ENCODE measurements at places on chromosomes 5 and 9. TPM values are rescaled to one million over a fixed set of nuclear protein-coding genes. Genes with fewer than 3 reads are reported as not detected.

DNA sequence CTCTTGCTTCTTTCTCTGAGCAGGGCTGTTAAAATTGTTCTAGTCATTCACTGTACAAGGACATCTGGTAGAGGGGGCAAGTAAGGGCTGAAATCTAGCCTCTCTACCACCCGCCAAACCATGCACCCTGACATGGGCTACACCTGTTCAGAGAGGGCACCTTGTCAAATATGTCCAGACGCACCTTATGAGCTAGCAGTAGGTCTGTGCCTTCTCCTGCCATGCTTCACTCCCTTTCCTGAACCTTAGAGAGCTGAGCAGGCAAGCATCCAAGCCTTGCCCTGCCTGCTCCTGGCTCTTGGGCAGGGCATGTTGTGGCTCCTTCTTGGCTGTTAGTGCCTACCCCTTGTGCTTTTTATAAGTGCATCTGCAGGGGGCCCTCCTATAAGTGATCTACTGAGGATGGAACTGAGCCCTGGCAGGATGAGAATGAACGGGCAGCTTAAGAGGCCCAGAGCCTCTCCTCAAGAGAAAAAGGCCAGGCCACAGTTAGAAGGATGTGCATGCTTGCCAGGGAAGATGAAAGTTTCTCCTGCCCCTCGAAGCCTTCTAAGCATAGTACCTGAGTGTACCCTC, 3.8 kb upstream of the NEUROG1 start:
- no peak for DNase-seq

DNA sequence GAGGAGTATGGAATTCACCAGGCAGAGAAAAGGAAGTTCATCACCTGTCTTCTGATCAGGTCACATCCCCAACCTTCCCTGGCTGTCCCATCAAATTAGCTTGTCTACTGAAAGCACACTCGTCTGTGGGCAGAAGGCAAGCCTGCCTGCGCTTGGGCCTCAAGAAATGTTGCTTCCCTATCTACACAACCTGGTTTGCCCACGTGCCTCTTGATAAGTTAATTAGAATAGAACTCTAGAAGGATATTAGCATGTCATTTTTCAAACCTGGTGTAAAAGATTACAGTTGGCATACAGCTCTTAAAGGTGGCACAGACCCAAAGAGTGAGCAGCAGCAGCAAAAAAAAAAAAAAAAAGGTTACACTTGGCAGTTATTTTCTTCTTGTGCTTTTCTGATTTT, 5.1 kb downstream of the TTC23L start:
- DNase-seq = no peak

DNA sequence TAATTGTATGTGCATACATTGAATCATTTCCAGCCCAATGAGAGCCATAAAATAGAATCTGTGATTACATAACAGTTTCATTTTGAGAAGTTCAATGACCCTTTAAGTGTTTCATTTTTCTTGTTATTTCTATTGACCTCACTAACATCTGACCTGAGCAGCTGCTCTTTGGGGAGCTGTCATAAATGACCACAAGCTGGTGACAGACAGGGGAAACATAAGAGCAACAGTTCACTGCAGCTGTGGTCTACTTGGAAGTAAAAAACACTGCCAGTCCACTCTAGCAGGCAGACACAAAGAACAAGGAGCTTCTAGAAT, 265.4 kb downstream of the DTWD2 start:
- no peak for DNase-seq

GRCh38 chr5:171388816-171389168, 1.1 kb downstream of the NPM1 start:
- no peak for DNase-seq

DNA sequence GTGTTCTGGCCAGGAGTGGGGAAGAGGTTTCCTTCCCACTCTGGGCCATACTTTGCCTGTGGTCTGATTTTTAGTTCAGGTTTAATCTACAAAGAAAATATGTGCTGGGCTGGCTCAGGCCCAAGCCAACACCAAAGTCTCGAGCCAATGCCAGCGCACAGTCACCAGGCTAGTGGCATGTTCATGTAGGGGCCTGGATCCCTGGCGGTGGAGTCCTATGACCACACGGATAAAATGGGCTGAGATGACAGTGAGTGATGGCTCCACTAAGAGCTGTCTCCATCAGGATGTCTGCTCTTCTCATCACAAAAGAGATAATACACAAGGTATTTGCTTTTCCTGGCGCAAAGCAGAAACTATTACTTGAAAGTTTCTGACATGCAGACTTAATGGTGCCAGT, 92.9 kb upstream of the PTPN3 start:
- no peak for DNase-seq

DNA sequence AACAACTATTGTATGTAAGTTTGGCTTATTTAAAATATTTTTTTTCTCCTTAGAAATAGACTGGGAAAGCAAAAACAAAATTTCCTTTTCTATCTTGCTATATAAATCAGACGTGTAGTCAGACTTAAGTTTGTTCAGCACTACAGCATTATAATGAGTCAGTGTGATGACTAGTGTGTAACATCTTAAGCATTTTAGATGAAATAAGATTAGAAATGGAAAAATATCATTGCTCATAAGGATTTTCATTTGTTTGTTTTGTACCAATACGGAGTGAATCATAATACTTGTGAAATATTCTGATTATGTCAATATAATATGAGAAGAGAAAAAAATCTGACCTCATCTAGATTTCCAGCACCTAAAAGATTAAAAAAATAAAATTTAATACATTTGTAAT, 64.7 kb upstream of the RICTOR start:
- DNase-seq = no peak

GRCh38 chr9:75780185-75780584, 110.3 kb upstream of the PCSK5 start:
- DNase-seq = no peak

GRCh38 chr5:128084228-128085167, 932 bp downstream of the SLC12A2 start:
- DNase-seq = peak; percentile 70

GRCh38 chr5:174223355-174223754, 177.8 kb downstream of the NSG2 start:
- no peak for DNase-seq

- DNase-seq = no peak
Measured at GRCh38 chr9:90002397-90003271, 397.8 kb downstream of the GADD45G start.

GRCh38 chr9:74407166-74407565, 90.0 kb upstream of the RORB start:
- no peak for DNase-seq

GRCh38 chr9:99635032-99635431, 186.7 kb upstream of the NR4A3 start:
- no peak for DNase-seq

DNA sequence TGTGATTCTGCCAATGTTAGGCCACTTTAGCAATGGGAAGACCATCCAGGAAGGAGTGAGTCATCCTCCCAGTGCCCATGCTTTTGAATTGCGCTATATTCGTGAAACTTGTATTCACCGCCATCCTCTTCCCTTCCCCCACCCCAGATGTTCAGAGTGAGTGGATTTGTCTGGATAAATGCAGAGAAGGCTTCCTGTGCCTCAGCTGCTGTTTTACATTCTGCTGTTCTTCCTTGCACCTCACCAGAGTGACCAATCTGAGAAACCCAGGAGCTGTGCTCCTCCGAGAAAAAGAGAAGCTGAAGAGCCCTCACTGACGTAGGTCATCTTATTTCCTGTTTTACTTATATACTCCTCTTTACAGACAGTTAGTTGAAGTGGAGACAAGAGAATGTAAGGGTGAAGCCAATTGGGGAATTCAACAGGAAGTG, 24.6 kb upstream of the SVEP1 start:
- DNase-seq = no peak

DNA sequence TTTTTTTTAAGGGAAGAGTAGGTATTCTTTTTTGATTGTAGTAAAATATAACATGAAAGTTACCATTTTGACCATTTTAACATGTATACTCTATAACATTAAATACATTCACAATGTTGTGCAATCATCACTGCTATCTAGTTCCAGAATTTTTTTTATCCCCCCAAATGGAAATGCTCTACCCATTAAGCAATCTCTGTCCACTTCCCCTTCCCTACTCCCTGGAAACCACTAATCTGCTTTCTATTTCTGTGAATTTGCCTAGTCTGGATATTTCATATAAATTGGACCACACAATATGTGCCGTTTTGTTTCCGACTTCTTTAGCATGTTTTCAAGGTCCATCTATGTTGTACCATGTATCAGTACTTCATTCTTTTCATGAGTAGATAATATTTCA, 429.5 kb downstream of the TLE1 start:
- no peak for DNase-seq

- no peak for DNase-seq
Measured at GRCh38 chr9:89980600-89980999, 375.8 kb downstream of the GADD45G start.

GRCh38 chr9:115668521-115668920, 485.1 kb upstream of the PAPPA start:
- no peak for DNase-seq

DNA sequence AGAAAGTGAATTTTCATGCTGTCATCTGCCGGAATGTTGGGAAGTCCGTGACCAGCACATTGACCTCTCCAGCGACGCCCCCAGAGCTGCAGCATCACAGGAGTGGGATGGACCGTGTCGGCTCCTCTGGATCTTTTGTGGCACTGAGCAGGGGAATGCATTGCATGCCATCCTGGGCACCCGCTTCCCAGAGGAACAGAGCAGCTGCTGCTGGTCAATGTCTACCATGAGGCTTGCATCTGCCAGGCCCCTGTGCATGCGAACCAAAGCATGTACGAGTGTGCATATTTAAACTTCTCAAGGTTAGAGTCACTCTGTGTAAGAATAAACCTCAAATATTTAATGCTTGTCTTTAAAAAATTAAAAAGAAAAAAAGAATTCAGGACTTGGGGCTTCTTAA, 414.8 kb downstream of the GADD45G start:
- DNase-seq = no peak

DNA sequence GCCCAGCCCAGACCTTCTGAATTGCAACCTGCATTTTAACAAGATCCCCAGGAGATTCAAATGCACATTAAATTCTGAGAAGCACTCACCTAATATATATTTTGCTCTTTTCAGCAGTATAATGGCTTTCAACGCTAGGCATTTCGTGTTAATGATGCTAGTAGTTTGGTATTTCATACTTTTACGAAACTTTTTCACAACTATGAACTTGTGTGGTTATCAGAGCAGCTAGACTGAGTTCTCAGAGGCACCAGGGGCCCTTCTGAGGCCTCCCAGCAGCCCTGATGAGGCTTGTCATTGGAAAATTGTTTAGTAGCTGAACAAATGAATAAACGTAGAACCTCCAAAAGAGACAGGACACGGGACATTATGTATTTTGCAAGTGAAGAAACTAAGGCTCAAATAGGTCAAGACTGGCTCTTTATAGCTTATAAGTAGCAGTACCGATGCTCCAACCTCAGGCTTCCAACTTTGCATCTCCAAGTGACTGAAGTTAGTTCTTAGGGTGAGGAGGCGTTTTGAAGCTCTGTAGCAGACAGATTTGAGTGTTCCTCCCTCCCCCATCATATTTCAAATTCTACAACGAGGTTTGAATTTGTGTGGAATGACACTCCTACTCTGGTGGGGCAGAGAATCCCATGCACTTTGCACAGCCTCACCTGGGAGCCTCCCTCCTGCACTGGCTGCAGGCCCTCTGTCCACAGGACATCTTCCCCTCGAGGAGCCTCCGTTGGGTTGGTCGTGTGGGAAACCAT, 121.1 kb upstream of the SLC25A48 start:
- no peak for DNase-seq

- DNase-seq = no peak
Measured at GRCh38 chr5:127933348-127933747, 150.2 kb upstream of the SLC12A2 start.

DNA sequence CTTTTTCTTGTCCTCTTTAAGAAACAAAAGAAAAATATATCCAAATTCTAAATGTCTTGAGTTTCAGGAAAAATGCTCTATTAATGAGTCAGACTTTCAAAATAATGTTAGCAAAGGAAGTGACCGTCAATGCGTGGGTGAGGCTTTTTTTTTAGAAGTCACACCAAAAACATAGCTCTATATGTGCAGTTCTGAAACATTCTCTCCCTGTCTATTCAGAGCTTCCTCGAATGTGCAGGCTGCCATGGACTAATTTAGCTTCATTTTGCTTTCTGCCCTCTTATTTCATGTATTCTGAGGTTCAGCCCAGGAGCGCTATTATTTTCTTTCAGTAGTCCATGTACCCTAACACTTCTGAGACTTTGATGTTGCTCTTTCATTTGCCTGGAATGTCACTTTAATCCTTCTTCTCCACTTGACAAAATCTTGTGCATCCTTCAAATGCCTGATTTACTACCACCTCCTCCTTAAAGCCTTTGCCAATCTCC, 72.5 kb upstream of the RASA1 start:
- no peak for DNase-seq

GRCh38 chr9:129276486-129277230, 98.6 kb upstream of the IER5L start:
- no peak for DNase-seq

DNA sequence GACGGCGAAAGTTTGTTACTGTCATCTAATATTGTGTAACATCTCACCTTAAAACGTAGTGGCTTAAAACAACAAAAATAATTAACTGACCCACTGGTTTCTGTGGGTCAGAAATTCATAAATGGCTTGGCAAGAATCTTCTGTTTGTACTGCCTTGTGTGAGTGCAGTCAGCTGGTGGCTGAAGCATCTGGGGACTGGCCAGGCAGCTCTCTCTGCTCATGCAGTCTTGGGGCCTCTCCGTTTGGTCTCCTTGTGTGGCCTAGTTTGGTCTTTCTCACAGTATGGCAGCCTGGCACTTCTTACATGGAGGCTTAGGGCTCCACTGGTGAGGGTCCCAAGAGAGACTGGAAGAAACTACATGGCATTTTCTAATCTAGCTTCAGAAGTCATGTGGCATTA, 49.0 kb upstream of the CTXN3 start:
- DNase-seq = no peak

DNA sequence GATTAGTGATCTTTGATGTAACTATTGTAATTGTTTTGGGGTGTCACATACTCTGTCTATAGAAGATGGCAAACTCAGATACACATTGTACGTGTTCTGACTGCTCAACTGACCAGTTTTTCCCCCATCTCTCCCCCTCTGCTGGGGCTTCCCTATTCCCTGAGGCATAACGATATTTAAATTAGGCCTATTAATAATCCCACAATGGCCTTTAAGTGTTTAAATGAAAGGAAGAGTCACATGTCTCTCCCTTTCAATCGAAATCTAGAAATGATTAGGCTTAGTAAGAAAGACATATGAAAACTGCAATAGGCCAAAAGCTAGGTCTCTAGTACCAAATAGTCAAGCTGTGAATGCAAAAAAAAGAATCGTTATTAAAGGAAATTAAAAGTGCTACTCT, 265.6 kb downstream of the TMEM232 start:
- DNase-seq = no peak

Gene NUTM2F
- not detected for polyA plus RNA-seq

Gene SLC46A2
- polyA plus RNA-seq = not detected

Gene PCDHA11
- polyA plus RNA-seq = not detected

Gene SAXO1
- not detected for polyA plus RNA-seq

Gene C1QTNF3
- 0.49 TPM for polyA plus RNA-seq

Gene EXOSC2
- polyA plus RNA-seq = 11.8 TPM

Gene MYO10
- polyA plus RNA-seq = 10.9 TPM

Gene TRPM3
- polyA plus RNA-seq = not detected

Gene NME5
- polyA plus RNA-seq = 0.31 TPM

Gene MROH2B
- not detected for polyA plus RNA-seq

Gene NUDT12
- 6.2 TPM for polyA plus RNA-seq

Gene GFPT2
- polyA plus RNA-seq = 2.4 TPM

Data from psoas muscle (tissue), 8 donors.